ENCODE measurements at places on chromosomes 6 and 20.

DNA sequence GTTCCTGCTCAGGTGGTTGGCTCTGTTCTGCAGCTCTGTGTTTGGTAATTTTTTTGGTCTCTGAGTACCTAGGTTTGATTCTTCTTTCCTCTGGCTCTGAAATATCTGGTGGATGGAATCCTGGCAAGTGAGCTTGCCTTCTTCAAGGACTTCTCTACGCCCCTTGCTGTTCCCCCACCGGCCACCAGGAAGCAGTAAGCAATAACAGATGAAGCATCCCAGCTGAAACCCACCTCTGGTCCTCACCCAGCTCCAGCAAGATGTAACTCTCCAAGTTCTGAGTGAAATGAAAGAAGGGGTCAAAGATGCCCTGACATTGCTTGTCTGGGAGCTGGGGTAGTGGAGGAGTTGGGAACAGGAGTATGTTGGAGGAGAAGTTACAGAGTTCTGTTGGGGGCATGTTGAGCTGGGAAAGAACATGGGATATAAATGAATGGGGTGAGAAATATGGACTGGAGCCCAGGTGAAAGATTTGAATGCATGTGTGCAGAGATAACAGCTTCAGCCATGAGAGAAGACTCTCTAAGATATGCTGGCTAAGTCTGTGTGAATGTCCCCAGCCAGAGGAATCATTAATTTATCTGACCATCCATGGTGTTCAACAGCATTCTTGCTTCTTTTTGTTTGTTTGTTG, 51.3 kb upstream of the GLP1R start:
- DNase-seq = no peak

DNA sequence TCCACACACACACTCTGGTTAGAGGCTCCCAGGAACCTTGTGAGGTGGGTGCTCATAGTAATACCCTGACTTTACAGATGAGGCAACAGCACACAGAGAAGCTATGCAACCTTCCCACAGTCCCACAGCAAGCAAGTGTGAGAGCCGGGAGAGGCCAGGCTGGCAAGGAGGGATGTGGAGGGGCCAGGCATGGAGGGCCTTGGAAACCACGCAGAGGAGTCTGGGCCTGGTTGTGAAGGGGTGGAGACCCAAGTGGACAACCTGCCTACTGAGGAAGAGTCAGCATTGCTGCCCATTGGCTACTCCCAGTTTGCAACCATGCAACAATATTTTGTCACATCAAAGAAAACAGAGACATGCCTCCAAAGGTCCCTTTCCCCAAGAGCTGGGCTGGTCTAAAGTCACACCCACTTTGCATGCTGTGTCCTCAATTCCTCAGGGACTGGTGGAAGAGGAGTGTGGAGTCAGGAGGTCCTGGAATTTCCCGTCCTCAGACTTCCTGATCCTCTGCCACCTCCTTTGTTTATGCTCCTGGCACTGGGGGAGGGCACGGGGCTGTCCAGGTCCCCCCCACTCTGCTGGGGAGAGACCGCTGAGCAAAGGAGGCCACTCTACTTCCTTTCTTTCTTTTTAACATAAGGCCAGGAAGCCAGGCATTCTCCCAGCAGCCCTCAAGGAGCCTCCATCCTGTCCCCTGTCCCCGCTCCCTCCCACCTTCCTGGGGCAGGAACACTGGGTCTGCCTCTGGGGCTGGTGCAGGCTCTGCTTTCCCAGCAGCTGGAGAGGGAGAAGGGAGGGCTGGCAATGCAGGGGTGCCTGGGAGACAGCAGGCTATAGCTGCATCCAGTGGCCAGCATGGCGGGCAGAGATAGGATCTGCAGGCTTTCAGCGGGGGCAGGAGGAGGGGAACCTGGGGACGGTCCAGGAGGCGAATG, 68.3 kb downstream of the NOL4L start:
- no peak for DNase-seq

DNA sequence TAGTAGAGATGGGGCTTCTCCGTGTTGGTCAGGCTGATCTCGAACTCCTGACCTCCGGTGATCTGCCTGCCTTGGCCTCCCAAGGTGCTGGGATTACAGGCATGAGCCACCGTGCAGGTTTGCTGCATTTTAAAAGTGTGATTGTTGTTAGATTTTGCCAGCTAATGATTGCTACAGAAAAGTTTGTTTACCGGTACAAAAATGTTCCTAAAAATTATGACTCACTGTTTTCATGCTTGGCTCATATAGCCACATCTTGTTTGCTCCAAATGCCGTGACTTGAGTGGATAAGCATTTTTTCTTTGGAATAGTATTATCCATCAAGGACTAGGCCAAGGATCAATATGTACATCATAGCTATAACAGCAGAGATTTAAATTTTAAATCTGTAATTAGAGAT, 24.3 kb downstream of the LRRN4 start:
- no peak for DNase-seq

GRCh38 chr6:6494677-6495076, 93.8 kb upstream of the LY86 start:
- no peak for DNase-seq

- no peak for DNase-seq
Observed at GRCh38 chr20:47230811-47231256, 125.7 kb downstream of the ZMYND8 start.

DNA sequence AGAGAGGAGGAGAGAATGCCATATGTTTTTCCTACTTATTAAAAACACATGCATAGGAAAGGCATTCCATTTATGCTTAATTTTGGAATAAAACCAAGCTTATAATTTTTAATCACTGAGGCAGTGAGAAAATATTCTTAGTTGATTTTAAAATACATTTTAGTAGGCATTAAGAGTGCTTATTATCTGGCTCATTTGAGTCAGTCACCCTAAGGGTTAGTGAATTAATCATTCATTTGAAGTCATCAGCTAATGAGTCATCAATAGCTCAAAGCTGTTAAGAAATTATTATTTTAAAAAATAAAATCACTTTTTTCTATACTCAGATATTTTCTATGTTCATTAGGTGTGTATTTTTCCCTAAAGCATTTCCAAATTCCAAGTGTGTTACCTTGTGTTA, 81.6 kb downstream of the TMEM200A start:
- DNase-seq = no peak

DNA sequence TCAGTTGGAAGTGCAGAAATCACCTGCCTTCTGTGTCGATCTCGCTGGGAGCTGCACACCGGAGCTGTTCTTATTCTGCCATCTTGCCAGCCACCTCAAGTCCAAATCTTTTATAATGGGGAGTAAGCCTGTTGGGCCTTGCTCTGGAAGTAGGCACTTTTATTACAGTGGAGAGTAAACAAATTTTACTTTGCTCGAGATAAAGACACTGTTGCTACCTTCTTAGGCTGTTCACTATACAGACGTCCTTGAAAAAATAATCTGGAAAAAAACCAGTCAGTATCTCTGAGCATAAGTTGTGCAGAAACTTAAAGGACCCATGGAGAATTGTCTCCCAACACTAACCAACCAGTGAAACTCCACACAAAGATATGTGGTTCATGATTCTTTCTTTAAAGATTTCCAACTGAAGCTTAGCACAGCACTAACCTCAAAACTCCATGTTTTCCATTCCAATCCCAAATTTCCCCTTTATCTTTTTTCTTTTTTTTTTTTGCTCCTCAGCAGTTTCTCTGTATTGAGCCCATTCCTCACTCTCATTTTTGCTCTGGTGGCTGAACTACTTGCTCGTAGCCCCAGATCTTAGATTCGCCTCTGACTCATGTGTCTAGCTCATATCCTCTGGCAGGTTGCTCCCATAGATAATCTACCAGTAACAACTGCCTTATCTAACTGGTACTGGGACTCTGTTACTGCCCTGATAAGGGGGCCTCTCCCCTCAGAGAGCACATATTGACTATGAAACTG, 34.3 kb upstream of the COL9A1 start:
- no peak for DNase-seq

DNA sequence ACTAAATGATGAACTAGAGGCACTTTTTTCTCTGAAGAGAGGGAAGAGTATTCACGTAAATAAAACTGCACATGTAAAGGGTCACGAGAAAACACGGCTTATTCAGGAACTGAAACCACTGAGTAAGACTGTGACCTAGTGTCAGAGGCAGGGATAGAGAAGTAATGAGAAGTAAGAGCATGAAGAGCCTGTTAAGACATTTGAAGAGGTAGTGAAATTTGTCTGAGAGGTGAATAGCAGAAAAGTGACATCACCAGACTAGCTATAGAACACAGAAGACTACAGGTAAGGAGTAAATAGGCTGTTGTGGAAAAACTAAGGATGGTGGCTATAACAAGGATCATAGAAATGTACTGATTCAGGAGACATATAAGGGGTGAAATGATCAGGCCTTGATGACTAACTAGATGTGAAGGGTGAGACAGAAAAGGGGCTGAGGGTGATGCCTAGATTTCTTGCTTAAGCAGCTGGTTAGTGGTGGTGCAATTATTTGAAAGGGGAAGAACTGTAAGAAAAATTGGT, 76.8 kb downstream of the REV3L start:
- DNase-seq = peak; percentile 15

GRCh38 chr6:129542705-129543104, 167.3 kb downstream of the ARHGAP18 start:
- DNase-seq = no peak

GRCh38 chr6:90226257-90226656, 70.4 kb downstream of the BACH2 start:
- DNase-seq = peak; percentile 33

- no peak for DNase-seq
Observed at GRCh38 chr6:166145751-166146150, 21.9 kb downstream of the TBXT start.

DNA sequence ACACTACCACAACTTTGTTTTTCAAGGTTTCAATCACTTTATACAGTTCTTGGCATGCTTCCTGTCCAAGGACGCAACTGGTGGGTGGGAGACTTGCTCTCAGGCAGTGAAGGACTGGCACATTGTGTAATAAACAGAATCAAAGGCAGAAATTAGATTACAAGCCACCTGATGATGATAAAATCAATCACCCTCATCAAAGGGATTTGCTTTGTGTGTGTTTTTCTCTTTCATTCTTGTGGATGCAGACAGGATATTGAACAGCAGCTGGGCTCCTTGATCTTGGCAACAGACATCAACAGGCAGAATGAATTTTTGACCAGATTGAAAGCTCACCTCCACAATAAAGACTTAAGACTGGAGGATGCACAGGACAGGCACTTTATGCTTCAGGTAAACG, 71.4 kb downstream of the MTFR2 start:
- DNase-seq = no peak

GRCh38 chr20:23002276-23002675, 32.8 kb upstream of the SSTR4 start:
- DNase-seq = no peak

DNA sequence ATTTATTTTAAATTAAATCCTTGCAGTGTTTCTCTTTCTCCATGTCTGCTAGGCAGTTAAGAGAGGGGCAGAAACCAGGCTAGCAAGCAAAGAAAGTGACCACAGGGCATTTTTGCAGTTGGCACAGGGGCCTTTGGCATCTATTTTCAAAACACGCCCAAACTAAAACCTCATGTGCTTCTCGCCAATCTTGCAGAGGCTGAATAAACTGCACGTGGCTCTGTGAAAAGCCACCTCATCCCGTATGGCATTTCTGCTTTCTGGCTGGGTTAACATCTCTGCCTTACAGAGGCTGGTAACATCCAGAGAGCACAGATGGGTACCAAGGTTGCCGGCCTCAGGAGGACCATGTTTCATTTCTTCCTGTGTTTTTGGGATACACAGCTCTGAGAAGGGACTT, 54.6 kb downstream of the GJA10 start:
- no peak for DNase-seq

GRCh38 chr6:39769012-39769411, 23.2 kb upstream of the DAAM2 start:
- no peak for DNase-seq

DNA sequence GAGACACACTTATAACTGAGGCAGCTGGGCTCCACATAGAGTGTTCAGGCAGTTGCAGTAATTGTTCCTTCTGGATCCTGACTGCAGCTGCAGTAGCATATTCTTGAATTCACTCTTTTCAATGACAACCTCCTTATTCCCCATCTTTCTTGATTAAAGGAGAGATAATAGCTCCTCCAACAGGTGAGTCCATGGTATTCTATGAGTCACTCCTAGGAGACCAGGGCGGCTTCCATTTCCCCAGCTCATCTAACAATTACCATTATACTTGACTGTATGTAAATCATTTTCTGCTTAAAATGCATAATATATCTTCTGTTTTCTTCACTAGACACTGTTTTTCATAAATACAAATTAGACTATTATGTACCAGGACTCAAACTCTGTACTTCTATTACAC, 62.4 kb downstream of the TENT5A start:
- no peak for DNase-seq

DNA sequence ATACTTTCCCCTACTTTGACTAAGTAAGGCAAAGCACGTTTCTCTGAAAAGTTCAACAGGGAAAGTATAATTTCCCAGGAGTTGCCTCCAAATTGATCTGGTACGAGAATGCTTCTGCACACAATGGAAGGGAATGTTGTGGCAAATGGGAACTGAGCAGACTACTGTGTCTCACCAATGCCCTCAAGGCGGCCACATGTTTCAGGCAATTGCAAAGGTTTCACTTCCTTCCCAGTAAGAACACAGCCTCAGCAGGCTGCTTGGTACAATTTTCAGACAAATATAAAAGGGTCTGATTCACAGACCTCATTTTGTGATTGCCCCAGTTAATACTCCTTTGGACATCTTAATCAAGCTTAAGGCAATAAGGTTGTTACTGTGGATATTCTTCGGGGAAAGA, 71.2 kb downstream of the KIAA0319 start:
- DNase-seq = no peak

DNA sequence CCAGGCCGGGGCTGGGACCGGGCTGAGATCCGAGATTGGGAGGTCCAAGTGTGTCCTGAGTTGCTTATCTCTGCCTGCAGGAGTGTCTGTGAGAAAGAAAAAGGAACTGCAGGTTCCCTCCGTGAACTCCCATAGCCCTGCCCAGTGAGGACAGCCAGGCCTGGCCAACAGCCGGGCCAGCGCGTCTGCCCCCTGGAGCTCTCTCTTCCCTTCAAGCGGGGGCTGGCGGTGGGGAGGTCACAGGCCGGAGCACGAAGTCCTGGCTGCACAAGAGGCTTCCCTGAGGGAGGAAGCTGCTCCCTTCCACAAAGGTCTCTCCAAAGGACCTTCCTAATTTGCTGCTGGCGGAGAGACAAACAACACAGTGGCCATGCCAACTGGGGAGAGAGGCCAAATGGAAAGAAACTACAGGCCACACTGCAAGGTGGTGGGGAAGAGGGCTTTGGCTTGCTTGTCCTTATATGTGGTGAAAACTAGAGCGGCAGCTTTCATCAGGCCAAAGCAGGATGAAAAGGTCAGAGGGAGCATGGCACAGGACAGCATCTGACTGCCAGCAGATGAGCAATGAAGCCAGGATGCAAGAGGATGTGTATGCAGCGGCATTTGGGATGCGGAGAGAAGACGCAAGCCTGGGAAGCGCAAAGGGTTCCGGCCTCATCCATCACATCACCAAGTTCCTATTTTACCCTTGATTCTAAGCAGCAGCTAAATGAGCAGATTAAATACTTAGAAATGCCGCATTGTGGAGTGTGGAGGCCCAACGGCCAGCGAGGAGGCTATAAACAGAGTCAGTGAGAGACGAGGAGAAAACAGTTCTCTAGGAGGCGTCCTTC, 260.0 kb downstream of the ERMARD start:
- DNase-seq = no peak

DNA sequence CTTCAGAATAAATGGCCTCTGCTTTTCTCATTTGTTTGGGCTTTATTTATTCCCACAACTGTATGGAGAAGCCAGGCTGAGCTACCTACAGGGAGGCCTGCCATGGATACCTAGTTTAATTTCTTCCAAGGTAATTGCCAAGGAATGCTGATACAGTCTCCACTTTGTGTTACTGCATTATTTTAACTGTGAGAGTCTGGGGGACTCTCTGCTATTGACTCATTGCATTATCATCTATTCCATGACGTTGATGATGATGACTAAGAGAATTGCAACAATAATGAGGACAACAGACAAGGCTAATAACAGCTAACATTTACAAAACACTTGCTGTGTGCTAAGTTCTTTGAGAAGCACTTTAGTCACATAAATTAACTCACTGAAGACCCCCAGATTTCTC, 88.3 kb upstream of the COL21A1 start:
- no peak for DNase-seq
